ENCODE measurements at places on chromosomes 4 and X.

DNA sequence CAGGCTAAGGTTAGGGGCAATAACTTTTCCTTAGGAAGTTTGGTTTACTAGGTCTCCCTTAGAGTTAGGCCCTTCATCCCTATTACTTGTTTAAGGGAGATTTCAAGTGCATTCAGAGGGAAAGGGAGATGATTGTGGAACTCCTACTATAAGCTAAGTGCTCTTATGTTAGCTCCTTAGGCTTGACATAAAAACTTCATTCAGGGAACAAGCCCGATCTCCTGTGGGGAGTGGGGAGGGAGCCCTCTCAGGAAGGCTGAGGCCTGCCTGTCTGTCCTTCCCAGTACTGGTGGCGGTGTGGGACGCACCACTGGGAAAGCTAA, 8.0 kb downstream of the KLF3 start:
- DNase-seq, result no peak

- no peak for DNase-seq
These were observed 2.7 kb downstream of the KLF3 start for GRCh38 chr4:38666766-38667084.

- no peak for DNase-seq
These were observed 106.3 kb downstream of the REPS2 start for GRCh38 chrX:17052793-17053192.

DNA sequence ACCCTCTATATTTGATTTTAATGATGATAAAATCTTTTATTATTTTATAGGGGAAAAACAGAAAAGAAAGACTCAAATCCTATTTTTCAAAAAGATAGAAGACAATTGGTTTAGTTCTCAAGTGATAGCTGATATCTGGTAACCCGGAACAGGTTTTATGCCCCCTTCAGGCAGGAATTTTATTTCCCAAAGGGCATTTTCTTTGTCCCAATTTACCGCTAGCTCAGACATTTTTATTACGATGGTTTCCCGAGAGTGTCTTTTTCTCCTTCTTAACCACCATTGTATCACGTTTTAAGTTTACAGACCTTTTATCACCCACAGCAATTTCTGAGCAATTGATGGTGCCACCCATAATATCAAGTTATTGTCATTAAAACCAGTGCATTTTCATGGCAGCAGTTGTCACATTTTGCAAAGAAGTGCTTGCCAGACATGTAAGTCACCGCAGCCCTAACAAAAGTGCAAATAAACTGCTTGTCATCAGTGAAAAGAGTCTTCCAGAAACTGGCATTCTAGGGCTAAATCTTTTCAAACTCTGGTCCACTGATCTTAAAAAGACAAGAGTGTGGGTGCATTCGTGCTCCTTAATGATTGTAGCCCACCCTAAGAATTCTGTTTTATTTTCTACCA, 204.8 kb upstream of the VCX start:
- no peak for DNase-seq

GRCh38 chr4:78788007-78788889, 12.1 kb downstream of the BMP2K start:
- no peak for DNase-seq

DNA sequence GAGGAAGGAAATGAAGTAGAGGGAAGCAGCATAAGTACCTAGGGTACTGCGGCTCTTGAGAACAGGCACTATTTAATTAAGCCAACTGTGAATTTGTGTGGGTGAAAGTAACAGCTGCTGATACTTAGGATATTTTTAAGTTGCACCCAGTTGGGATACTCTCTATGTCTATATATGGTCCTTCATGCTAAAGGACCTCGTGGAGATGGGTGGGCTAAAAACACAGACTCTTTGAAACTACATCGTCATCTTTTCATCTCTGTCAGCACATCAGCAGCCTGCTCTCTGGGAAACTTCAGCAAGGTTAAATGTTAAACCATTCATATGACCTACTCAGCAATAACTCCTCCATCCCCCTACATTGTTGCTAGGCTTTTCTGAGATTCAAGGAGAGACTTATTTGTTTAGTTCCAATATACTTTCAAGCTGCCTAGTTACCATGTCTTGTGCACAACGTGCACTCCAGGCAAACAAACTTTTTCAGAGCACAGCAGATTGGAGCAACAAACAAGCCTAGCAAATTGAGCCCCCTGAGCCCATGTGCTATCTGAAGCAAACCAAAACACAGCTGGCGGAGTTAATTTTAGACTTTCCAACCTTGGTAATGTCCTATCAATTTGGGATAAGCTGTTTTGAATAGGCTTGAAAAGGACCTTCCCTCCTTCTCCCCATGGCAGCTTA, 6.2 kb upstream of the MOB1B start:
- no peak for DNase-seq

DNA sequence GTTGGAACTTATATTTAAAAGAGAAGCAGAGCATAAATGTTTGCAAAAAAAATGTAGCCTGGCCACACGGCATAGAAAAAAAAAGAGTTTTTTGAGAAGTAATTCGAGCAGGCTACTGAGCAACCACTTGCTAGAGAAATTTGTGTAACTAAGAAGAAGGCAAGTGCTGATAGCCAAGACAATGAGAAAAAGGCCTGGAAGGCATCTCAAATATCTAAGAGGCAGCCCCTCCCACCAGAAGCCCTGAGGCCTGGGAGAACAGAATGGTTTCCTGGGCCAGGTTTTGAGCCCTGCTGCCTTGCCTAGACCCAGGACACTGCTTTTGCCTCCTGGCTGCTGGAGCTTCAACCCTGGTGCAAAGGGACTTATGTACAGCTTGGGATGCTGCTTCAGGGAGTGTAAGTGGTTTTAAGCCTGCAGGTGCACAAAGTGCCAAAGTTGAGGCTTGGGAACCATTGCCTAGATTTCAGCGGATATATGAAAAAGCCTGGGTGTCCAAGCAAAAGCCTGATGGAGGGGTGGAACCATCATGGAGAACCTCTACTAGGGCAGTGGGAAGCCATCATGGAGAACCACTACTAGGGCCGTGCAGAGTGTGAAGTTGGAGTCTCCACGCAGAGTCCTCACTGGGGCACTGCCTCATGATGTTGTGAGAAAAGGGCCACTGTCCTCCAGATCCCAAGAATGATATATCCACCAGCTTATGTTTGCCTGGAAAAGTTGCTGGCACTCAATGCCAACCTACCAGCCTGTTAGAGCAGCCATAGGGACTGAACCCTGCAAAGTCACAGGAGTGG, 9.7 kb downstream of the TECRL start:
- no peak for DNase-seq

DNA sequence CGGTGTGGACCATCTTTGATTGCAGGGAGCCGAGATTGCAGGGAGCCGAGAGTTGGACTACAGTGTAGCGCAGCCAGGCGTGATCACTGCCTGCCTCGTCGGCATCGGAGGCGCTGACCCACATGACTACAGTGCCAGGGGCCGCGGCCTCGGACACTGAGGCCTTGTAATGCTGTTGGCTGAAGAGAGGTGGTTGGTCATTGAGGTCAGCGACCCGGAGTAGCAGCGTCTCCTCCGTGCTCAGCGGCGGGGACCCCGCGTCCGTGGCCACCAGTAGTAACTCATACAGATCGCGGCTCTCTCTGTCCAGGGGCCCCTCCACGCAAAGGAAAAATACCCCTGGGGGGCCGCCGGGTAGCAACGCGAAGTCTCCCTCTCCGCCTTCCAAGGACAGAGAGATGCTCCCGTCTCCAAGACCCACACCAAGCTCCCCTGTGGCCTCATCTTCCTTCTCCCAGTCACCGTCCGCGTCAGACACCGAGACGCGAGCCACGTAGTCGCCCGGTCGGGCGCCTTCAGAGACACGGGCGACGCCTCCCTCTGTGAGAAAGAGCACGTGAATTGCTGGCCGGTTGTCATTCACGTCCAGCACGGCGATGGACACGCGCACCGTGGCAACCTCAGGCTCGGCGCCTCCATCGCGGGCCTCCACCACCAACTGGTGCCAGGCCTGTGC, 1.9 kb downstream of the DCHS2 start:
- DNase-seq, result no peak

- DNase-seq, result no peak
These were observed 84.2 kb downstream of the GPR143 start for GRCh38 chrX:9681422-9681821.

- no peak for DNase-seq
These were observed 37.9 kb upstream of the SEC24B start for GRCh38 chr4:109395694-109396093.

DNA sequence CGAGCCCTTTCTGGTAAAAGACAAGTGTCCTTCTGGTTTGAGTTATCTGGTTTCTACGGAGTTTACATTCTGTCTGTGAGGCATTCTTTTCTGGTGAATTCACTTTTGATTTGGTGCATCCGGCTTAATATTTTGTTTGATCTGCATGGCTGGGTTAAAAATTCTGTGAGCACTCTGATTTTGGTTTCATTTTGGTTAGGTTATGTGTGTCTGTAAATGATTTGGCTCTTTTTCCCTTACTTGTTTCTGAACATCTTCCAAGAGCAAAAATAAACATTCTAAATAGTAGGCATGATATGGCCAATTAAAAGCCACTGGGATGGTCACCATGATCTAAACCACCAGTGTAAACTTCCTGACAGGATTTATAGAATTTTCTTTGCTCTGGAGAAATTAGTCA, 85.7 kb upstream of the PTPN13 start:
- no peak for DNase-seq

Data from muscle of arm (tissue), 14 donors.